HuH-7 (cell line): ENCODE measurements at places on chromosomes 11 and 22.

DNA sequence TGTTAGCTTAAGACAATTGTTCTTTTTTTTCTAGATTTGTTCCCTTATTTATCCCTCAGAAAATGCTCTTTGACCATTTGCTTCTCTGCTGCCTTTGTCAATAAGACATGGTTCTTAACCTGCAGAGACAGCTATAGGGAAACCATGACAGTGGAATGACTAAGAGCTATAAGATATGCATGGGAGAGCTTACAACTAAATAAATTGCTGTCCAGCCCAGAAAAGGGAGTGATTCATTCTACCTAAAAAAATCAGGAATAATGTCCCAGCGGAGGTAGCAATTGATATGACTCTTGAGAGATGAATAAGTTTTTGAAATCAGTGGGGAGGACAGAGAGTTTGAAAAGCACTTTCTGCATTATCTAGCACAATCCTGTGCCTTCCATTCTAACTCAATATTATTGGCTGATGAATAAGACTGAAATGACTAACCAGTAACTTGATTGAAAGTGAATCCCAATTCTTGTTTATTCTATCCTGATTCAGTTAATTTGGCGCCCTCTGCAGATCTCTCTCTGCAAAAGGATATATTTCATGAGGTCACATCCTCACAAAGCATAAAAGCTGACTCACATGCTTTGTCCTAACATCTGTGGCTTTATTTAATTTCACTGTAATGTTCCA, 680.5 kb upstream of the API5 start:
- DNase-seq: peak; percentile 2

DNA sequence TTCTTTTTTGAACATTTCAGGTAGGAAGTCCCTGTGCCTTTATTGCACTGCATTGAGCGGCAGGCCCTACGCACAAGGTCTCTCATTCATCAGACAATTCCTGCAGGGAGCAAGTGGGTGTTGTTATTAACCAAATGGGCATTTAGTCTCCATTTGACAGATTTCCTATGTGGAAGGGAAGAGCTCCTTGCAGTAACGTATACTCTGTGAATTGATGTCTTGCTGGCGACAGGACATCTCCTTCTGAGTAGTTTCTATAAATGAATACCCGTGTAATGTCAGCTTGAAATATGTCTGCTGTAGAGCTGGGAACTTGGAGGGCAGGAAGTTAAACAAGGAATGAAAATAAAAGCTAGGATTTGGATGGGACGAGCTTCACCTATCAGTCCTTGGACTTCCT, 3.7 kb downstream of the OR5B21 start:
- DNase-seq: no peak

DNA sequence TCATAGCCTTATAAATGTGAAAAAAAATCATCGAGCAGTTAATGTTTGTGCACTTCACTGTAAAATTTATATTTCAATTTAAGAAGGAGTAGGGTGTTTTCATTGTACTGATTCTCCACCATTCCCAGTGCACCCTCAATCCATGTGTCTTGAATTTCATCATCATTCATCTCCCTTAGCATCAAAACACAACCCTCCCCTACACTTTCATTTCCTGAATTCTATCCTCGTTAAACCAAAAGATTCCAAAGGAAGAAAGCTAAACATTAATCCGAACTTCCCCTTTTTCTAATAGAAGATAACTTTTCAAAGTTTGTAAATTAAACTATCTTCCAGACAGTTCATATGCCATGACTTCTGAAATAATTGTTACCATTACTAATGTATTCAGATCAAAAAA, 34.1 kb upstream of the OR8B8 start:
- no peak for DNase-seq

- DNase-seq: no peak
Observed at GRCh38 chr11:100593291-100593690, 93.8 kb upstream of the ARHGAP42 start.

DNA sequence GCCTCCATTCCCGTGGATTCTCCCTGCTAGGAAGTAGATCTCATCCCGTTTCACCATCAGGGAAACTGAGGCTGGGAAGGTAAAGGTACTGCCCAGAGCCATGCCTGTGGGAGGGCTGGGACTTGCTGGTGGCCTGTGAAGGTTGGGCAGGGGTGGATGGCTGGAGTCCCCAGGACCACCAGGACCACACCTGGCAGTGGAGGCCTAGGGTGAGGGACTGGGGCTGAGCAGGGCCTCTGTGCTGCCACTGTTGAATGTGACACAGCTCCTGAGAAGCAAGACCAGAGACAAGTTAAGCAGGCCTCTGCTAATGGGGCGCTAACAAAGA, 26.2 kb upstream of the PRODH start:
- no peak for DNase-seq

GRCh38 chr11:98040061-98040808, 980.5 kb upstream of the CNTN5 start:
- DNase-seq: no peak
